Stimulated activated CD4-positive, alpha-beta T cell treated with anti-CD3 and anti-CD28 coated beads, Interleukin-1b, Interleukin-23, amount 100 ng/mL, for 4 hours (primary cell): ENCODE measurements at places on chromosomes 12 and 14.

- no peak for DNase-seq
Measured at GRCh38 chr14:29743531-29743930, 184.1 kb downstream of the PRKD1 start.

- no peak for DNase-seq
Measured at GRCh38 chr12:50297996-50298395, 14.7 kb upstream of the LIMA1 start.

DNA sequence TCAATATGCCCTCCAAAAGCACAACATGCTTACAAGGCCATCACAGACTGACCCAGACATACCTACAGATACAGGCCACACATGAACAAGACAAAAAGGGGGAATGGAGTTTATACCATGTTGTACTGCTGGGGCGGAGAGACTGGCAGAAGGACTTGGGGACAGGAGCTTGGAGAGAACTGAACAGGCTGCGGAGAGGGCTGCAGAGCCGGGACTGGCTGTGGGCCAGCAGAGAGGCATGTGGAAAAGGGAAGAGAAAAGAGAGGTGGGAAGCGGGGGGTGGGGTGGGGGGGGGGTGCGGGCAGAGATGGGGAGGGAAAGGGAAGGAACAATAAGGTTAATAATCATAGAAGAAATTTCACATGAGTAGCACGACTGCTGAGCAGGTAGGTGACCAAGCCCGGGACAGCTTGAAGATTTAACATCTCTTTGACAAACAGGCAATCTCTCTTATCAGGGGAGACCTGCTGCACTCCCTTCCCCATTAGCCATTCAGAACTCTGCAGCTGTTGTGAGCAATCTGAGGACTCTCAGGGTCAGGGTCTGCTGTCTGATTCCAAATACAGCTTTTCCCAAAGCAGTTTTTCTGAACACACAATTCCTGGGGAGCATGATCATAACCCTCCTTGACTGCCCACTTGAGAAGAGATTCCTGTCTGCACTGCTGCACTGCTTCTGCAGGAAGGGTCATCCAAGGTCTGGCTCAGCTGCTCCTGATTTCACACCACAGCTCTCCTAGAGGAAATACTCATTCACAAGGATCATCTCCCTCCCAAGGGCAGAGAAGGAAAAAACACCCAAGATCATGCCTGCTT, 21.6 kb upstream of the STAC3 start:
- no peak for DNase-seq

- no peak for DNase-seq
Measured at GRCh38 chr12:24111086-24111485, 161.6 kb upstream of the SOX5 start.

- DNase-seq = no peak
Measured at GRCh38 chr12:114311974-114312373, 94.0 kb downstream of the TBX5 start.

GRCh38 chr12:176321-177181, 37.4 kb downstream of the SLC6A12 start:
- no peak for DNase-seq

GRCh38 chr14:101721951-101722661, 39.4 kb upstream of the PPP2R5C start:
- DNase-seq = peak; percentile 54

- DNase-seq = no peak
Measured at GRCh38 chr12:124786061-124786964, 77.4 kb downstream of the SCARB1 start.

GRCh38 chr12:120061575-120062214, 54.9 kb downstream of the RAB35 start:
- DNase-seq = no peak

- no peak for DNase-seq
Measured at GRCh38 chr14:61063461-61063860, 82.4 kb downstream of the SLC38A6 start.

- no peak for DNase-seq
Measured at GRCh38 chr14:68655911-68656316, 137.0 kb downstream of the ZFP36L1 start.

- DNase-seq = no peak
Measured at GRCh38 chr14:75283162-75283832, 4.7 kb downstream of the FOS start.

GRCh38 chr12:89846473-89847055, 137.9 kb upstream of the ATP2B1 start:
- DNase-seq = no peak

- peak; percentile 54 for DNase-seq
Measured at GRCh38 chr12:121443193-121443870, 43.4 kb downstream of the RNF34 start.

- no peak for DNase-seq
Measured at GRCh38 chr14:103707329-103708263, 7.7 kb downstream of the XRCC3 start.

- no peak for DNase-seq
Measured at GRCh38 chr12:105348561-105348960, 18.1 kb downstream of the C12orf75 start.

GRCh38 chr12:23884909-23885308, 64.6 kb downstream of the SOX5 start:
- DNase-seq = no peak

- no peak for DNase-seq
Measured at GRCh38 chr14:102866982-102867761, 55.3 kb upstream of the AMN start.

- no peak for DNase-seq
Measured at GRCh38 chr14:33566082-33566481, 384.8 kb downstream of the EGLN3 start.

- no peak for DNase-seq
Measured at GRCh38 chr14:86652526-86652925, 1122.6 kb downstream of the FLRT2 start.

- no peak for DNase-seq
Measured at GRCh38 chr12:82019533-82019932, 260.4 kb upstream of the PPFIA2 start.

DNA sequence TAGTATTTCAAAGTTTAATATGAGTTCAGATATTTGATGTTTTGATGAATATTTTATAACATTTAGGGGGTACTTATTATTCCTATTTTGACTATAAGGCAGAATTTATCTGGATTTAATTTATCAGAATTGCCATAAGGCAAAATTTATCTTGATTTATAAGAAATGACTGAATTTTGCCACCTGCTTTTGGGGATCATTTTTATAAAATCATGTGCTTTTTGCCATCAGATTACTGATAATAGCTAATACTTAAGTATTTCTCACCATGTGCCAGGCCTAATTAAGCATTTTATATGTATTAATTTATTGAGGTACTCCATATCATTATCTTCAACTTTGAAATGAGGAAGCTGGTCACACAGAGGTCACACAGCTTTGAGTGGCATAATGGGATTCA, 423.7 kb downstream of the PRKD1 start:
- no peak for DNase-seq

DNA sequence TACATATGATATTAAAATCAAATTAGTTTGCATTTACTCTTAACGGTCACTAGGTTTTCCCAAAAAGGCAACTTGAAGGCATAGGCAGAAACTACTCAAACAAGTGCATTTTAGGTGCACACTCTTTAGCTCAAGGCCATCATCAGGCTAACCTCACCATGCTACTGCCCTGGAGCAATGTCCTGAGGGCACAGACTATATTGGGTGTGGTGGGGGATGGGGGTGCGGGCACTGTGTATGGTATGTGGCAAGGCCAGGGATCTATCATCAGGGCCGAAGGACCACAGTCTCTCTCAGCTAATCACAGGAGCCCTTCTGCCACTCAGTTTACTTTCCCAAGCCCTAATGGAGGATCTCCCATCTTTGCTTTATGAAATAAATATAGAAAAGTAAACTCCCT, 51.9 kb downstream of the SH2B3 start:
- DNase-seq = no peak

DNA sequence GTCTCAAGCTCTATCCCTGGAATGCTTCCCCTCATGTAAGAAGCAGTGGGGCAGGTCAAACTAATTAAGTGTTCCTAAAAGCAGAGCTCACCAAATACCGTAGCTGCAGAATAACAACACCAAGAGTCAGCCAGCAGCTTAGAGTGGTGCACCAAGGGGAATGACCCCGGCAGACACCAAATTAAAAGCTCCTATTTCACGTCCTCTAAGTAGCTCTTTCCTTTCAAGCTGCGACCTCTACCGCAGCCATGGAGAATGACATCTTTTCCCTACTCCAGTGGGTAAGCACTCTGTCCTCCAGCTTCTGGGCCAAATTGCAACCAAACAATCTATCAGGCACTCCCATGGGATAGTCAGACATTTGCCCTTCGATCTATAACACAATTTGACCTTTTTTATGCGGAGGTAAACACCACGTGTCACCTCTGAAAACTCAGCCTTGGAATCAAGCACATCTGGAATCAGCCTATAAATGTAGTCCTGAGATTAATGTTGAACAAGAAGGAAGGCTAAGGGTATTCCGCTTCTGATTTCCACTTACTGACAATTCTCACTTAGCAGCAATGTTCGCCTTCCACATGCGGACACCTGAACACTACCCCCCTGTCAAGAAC, 67.6 kb upstream of the CDKN3 start:
- no peak for DNase-seq

DNA sequence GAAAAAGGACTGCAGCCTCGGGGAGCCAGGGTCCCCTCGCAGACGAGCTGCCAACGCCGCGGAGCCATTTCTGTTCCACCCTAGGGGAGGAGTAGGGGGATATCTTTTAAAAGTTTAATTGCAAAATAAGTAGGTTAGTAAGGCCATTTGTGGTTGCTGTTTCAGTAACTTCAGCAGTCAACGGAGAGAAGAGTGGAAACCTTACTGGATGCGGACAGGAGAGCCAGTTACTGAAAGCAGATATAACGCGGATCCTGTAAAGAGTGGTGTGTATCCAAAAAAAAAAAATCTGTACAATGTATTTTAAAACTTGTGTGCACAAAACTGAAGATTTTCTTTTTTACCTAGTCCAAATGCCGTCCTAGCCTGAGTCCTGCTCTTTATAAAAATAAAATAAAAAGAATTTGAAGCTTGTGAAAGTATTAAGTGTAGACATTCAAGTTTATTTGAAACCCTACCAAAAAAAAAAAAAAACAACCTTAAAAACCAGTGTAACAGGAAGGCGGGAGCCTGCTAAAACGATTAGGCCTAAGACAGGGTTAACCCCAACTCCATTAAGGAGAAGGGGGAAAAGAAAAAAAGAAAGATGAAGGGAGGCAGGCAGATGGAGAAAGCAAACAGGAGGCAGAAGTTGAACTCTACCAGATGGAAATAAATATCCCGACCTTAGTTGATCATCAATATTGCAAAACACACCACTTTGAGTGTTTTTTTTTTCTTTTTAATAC, 1.0 kb upstream of the BTG1 start:
- no peak for DNase-seq

DNA sequence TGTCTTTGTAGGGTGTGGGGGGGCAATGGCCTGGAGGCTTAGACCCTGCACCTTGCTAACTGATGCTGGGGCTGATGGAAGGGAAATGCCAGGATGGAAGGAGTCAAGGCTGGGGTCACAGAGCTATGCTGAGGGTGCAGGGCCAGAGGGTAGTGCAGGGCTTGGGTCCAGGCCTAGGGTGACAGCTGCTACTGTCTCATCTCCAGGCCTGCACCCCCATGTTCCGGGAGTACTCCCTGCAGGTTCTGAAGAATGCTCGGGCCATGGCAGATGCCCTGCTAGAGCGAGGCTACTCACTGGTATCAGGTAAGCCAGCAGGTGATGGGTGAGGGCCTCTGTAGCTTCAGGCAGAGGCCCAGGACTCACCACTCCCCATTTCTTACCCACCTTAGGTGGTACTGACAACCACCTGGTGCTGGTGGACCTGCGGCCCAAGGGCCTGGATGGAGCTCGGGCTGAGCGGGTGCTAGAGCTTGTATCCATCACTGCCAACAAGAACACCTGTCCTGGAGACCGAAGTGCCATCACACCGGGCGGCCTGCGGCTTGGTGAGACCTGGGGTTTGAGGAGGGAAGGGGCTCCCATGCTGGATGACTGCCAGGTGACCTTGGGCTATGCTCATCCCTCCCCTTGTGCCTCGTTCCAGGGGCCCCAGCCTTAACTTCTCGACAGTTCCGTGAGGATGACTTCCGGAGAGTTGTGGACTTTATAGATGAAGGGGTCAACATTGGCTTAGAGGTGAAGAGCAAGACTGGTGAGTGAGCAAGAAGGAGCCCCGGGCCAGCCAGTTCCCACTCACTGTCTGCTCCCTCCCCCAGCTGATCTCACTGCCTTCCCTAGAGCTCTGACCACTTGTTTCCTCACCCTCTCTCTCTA, 4.1 kb downstream of the SHMT2 start:
- DNase-seq = no peak

DNA sequence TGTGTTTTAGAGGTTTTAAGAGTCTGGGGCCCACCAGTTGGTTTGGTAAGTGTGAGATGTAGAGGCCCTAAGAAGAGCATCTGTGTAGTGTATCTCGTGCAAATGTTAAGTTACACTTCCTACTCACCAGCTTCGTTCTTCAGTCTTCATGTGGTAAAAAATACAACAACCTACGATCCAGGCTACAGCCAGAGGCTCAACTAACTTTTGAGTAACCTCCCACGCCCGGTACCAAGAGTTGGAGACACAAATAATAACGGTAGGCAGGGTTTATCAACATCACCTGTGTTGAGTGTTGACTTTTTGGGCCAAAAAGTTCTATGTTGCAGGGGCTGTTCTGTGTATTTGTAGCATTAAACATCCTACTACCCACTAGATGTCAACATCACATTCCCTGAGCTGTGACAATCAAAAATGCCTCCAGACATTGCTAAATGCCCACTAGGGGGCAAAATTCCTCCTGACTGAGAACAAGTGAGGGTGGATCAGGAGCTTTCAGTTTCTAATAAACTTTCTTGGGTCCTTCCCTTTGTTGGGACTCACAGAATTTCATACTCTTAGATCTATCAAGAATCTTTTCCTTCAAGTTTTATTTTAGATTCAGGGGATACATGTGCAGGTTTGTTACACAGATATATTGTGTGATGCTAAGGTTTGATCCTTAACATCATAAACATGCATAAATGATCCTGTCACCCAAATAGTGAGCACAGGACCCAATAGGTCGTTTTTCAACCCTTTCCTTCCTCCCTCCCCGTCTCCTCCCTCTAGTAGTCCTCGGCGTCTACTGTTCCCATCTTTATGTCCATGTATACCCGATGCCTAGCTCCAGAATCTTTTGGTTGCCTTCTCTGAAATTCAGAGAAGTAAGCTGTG, 94.7 kb downstream of the SLC2A13 start:
- no peak for DNase-seq

DNA sequence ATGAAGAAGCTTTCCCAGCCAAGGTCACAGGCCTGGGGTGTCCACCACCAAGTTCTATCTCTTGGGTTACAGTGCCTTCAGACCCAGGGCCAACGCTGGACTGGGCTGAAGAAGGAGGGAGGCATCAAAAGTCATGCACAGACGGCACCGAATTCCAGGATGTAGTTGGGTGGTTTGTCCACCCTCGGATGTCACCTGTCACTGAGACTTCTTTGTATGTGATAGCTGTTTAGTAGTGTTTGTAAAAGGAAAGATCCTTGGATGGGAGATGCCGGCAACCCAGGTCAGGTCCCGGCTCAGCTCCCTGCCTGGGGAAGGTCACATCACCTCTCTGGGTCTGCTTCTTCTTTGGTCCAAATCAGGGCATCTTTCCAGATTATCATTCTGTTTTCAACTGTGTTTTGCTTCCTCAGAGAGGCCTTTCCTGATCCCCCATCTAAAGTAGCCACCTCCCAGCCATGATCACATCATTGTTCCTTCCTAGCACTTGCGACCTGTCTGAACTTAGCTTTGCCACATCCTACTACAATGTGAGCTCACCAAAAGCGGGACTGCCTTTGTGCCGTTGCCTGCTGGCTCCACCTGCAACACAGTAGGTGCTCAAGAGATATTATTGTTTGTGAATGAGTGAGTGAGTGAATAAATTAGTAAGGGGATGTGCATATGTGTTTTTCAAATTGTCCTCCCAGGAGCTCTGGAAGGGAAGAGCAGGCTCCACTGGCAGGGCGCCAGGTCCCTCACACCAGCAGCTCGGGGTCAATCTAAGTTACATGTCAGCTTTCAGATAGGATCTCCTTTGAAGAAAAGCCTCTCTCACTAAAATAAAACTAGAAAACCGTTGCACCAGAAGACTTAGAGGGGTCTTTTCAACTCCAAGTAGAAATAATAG, 2.1 kb downstream of the TSPAN11 start:
- no peak for DNase-seq
